ENCODE measurements at places on chromosomes 16 and 17.
A peak's percentile ranks its signal among the peaks of the same experiment; 100 is the strongest.

DNA sequence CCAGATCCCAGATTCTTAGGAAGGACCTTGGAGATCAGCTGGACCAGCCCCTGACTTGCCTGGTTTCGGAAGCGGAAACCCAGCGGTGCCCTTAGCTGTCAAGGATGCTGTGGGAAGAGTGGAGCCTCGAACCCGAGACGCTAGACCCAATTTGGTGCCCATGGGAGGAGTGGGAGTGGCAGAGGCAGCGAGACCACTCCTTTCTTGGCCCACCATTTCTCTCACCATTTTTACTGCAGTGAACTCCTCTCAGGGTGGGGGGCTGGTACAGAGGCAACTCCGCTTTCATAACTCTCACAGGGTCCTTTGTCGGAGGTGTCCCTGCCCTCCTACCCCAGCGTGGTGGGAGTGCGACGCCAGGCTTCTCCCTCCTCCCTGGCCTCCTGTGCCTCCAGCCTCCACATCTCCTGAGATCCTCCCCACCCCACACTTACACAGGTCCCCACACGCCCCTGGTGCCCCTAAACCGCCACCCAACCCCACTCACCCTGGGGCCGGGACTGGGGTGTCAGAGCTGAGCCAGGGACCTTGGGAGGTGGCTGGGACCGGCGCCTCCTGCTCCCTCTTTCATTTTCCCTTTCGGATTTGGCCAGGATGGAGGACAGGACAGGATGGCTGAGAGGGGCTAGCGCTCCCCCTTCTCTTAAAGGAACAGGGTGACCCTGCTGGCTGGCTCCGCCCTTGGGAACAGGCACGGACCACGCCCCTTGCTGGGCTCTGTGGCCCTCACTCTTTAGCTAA lies at the start of gene GJD3:
Gene GJD3 (minus strand): TSS at position 617 of the 741 bp plus-strand sequence. CDS start 922 bp downstream, outside the sequence.
- DNase-seq, result no peak

DNA sequence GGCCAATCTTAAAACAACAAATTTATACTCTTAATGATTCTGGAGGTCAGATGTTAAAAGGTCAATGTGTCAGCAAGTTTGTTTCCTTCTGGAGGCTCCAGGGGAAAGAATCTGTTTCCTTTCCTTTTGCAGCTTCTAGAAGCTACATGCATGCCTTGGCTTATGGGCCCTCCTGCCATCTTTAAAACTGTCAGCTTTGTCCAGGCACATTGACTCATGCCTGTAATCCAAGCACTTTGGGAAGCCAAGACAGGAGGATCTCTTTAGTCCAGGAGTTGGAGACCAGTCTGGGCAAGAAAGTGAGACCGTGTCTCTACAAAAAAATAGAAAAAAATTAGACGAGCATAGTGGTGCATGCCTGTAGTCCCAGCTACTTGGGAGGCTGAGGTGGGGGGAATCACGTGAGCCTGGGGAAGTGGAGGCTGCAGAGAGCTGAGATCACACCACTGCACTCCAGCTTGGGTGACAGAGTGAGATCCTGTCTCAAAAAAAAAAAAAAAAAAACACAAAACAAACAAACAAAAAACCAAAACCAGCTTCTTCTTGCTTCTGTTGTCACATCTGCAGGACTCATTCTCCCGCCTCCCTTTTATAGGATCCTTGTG lies 58.3 kb downstream of the NOS2 start:
- no peak for DNase-seq

DNA sequence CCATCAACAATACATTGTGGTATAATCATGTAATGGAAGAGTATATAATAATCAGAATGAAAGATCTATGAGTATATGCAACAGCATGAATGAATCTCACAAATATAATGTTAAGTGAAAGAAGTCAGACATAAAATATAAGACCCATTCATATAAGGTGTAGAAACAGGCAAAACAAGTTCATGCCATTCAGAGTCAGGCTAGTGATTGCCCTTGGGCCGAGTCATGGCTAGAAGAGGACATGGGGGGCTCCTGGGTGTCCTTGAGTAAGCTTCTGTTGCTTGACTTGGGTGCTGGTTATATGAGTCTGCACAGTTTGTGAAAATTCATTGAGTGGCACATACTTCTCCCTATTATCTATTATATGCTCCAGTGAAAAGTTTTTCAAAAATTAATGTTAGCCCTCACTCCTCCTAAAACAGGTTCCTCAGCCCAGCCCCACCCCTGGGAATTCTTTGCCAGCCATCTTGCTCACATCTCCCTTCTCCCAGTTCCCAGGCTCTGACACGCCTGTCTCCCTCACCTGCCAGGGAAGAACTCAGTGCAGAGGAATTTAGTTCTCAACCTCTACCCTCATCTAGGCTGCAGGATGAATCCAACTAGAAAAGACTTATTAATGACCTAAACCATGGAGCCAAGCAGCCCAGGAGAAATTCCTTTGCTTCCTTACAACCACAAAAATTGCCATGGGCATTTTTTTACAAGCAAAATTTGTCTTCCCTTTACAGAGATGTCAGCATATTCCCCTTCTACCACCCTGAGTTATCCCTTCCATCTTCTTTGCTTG lies 52.4 kb upstream of the NFAT5 start:
- DNase-seq, result peak; percentile 90

DNA sequence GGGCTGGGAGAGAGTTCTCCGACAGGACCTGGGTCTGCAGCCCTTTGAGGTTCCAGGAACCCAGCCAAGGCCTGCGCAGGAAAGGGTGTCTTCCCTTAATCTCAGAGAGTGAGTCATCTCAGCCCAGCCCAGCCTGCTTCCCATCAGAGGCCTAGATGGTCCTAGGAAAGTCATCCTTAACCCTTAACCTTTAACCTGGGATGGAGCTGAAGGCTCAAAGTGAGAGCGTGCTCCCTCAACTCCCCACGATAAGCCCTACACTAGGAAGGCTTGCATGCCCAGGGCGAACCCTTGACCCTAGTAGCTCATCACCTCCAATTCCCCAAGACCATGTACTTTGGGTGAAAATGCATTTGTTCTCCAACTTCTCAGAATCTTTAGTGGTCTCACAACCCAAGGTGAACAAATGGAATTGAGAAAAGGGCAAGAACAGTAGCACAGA lies 4.8 kb upstream of the ATXN7L3 start:
- DNase-seq, result peak; percentile 67

DNA sequence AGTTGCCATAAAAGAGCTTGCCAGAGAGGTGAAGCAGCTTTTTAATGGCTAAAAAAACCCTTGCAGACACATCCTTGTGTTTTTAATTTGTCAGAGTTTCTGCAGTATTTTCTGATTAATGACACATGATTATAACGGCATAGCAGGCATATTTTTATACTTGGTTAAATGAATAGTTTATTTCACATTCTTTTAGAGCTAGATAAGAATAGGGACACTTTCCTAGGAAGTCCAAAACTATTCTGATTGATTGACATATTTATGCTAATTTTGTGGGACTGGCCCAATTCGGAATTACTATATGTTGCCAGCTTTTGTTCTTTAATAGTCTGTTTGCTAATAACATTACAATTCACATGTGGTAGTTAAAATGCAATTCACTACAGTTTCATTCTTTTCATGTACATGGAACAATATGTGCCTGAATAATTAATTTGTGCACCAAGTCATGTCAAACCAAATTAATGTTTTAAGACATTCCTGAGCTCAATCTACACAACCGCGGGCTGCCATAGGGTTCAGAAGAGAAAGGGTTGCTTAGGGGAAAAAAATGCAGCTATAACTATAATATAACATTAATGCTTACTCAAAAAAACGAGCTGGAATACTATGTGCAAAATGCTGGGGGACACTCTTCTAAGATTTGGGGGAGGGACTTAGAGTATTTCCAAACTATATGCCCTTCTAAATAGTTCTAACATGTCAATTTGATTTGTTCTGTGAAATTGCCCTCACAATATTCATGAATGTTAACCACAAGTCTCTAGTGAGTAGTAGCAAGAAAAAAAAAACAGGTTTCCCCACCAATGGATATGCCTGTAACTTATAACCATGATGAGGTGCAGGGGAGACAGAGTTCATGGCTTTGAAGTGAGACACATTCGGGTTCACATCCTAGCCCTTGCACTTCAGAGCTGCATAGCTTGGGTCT lies 305.4 kb downstream of the CEP112 start:
- peak; percentile 81 for DNase-seq

- no peak for DNase-seq
Observed at GRCh38 chr16:25270577-25270976, 12.9 kb upstream of the ZKSCAN2 start.

DNA sequence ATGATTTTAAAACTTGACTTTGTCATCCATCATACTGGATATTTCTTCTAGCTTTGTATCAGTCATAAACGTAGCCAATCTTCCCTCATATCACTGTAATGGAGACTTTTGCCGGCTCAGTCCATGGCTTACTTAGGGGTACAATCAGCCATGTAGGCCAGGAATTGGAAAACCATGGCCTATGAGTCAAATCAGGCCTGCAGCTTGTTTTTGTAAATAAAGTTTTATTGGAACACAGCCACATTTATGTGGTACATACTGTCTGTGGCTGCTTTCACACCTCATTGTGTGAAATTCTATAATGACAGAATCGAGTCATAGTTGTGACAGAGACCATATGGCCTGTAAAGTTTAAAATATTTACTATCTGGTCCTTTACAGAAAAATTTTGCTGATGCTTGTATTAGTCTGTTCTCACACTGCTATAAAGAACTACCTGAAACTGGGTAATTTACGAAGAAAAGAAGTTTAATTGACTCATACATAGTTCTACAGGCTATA lies 64.5 kb upstream of the CDH13 start:
- no peak for DNase-seq

DNA sequence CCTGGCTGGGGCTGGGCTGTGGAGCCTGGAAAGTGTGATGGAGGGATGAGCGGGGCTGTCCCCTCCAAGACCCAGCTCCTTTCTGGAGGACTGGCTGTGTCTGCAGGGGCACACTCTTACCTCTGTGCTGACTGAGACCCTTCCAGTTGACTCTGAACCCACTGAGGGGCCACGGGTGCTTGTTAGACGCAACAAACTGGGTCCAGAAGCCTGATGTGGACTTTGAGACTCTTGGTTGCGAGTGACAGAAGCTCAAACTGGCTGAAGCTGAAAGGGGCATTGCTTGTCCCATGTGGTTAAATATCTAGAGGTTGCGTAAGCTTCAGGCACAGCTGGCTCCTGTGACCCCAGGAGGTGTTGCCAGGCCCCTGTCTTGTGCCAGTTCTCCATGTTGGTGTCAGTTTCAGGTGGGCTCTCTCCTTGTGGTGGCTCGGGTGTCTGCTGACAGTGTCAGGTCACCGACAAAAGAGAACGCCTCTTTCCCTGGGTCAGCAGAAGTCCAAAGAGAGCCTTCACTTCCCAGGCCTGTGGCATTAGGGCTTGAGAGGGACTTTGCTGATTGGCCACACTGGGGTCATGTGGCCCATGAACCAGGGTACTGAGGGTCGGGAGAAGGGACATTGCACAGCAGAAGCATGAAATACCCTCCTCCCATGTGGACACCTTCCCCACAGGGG lies 16.7 kb downstream of the ADCY7 start:
- no peak for DNase-seq

GRCh38 chr17:69406941-69407340 lies 7.6 kb upstream of the MAP2K6 start:
- peak; percentile 67 for DNase-seq

- peak; percentile 98 for DNase-seq
Observed at GRCh38 chr17:41404024-41404671, 6.7 kb upstream of the KRT31 start.

- DNase-seq, result no peak
Observed at GRCh38 chr16:4465977-4466779, 8.2 kb downstream of the NMRAL1 start.

GRCh38 chr16:86087896-86088230 lies 188.9 kb downstream of the IRF8 start:
- DNase-seq, result no peak

GRCh38 chr17:77867308-77867781 lies 91.2 kb upstream of the TNRC6C start:
- no peak for DNase-seq

GRCh38 chr17:41736983-41737679 lies 2.7 kb upstream of the HAP1 start:
- DNase-seq, result no peak

- no peak for DNase-seq
Observed at GRCh38 chr16:11131706-11132105, 124.3 kb downstream of the SOCS1 start.

- DNase-seq, result no peak
Observed at GRCh38 chr17:47717261-47717697, 15.8 kb upstream of the TBX21 start.

DNA sequence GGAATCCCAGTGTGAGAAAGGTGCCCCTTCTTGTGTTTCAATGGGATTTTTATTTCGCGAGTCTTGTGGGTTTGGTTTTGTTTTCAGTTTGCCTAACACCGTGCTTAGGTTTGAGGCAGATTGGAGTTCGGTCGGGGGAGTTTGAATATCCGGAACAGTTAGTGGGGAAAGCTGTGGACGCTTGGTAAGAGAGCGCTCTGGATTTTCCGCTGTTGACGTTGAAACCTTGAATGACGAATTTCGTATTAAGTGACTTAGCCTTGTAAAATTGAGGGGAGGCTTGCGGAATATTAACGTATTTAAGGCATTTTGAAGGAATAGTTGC lies 567 bp downstream of the UBB start:
- peak; percentile 14 for DNase-seq

DNA sequence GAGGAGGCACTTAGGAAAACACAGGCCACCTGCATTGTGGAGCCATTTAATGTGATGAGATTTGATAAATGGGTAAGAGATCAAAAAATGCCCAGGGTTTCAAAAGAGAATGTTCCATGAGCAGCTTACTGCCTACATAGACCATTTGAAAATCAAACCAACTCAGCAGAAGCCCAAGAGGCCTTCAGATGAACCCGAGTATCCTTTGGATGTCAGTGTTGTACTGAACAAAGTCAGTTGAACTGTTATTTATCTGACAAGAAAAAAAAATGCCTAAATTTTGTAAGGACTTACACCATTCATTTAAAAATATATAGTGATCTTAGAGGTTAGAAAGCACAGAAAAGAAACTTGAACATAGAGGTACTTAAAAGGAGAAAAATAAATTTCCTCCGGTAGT lies 381.7 kb downstream of the ZFHX3 start:
- no peak for DNase-seq

DNA sequence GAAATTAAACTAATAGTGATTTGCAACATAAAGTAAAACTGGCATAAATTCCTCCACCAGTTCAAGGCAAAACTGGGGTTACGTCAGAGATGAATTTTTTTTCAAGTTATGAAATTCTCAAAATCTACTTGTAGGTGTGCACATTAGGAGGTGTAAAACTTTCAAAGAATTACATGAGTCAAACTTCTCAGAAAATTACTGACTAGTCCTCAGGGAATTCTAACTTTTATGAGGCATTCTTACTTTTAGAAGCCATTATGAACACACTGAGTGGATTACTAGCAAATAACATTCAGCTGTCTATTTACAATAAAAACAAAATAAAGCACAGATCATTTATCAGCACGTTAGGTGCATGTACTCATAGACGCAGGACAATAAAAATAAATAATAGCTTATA lies 348.7 kb downstream of the CDH11 start:
- DNase-seq, result peak; percentile 49
